Keratinocyte (primary cell): ENCODE measurements at places on chromosomes 7 and 10.

- H3K27ac ChIP-seq = no peak overlapping the region
- H3K27me3 ChIP-seq = no peaks in the 10 kb centered on the region
- no peaks in the 10 kb centered on the region for H3K4me1 ChIP-seq
- no peaks in the 10 kb centered on the region for H3K36me3 ChIP-seq
- H3K4me3 ChIP-seq = no peak overlapping the region
- peak; percentile 33 for DNase-seq
These were observed 161.9 kb downstream of the SH2D4B start for GRCh38 chr10:80699602-80700039.

GRCh38 chr7:50771120-50772002 is 11.3 kb downstream of the GRB10 start:
- H3K36me3 ChIP-seq = no peaks in the 10 kb centered on the region
- no peak for DNase-seq
- no peaks in the 10 kb centered on the region for H3K27me3 ChIP-seq
- H3K27ac ChIP-seq = no peak overlapping the region

DNA sequence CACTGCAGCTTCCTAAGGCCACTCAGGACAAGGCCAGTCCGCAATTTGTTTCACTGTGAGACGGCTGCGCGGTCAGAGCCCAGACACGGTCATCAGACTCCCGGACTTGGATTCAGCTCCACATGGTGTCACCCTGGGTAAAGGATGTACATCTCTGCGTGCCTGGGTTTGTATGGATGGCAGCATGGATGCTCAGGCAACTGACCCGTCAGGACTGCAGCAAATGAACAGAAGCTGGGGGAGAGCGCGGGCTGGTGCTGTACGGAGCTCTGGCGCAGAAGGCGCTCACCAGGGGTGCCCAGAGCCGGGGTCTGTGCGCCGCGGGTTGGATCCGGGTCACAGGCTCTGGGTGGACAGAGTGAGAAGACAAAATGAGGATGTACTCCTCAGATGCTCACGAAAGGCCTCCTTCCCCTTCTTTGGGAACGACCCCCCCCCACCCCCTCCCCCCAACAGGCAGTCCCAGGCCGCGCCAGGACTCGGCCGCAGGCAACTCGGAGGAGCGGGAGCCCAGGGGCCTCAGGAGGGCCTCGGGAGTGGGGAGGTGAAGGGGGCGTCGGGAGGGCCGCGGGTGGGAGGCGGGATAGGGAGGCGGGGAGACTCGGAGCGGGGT is 92.4 kb downstream of the CXCL12 start:
- H3K4me1 ChIP-seq = no peaks in the 10 kb centered on the region
- H3K27ac ChIP-seq = no peak overlapping the region
- no peaks in the 10 kb centered on the region for H3K36me3 ChIP-seq

- H3K27me3 ChIP-seq = no peaks in the 10 kb centered on the region
- H3K4me3 ChIP-seq = no peak overlapping the region
- H3K4me1 ChIP-seq = peaks cover 23% of the 10 kb centered on the region
- no peak for DNase-seq
- H3K27ac ChIP-seq = no peak overlapping the region
These were observed 233.7 kb downstream of the PTEN start for GRCh38 chr10:88097092-88097516.

GRCh38 chr7:100614308-100614861 is 2.0 kb downstream of the MOSPD3 start:
- H3K27ac ChIP-seq = no peak overlapping the region
- no peaks in the 10 kb centered on the region for H3K36me3 ChIP-seq
- H3K4me3 ChIP-seq = no peak overlapping the region
- no peak for DNase-seq
- no peaks in the 10 kb centered on the region for H3K27me3 ChIP-seq
- peaks cover 9% of the 10 kb centered on the region for H3K4me1 ChIP-seq

DNA sequence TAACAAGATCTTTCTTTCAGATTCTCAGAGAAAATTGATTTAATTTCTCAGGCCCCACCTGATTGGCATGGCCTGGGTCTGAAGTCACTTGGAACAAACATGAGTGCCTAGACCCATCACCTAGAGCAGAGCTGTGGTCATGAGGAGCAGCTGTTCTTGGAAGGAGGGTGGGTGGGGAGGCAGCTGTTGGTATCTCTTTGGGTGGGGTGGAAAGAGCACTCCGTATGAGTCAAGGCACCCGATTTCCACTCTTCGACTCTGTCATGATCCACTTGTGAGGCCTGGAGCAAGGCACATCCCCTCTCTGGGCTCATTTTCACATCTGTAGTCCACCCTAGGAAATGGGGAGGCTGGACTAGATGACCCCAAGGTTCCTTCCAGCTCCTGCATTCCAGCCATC is 156.7 kb downstream of the C10orf105 start:
- H3K27me3 ChIP-seq = peaks cover 34% of the 10 kb centered on the region
- no peak overlapping the region for H3K27ac ChIP-seq
- H3K36me3 ChIP-seq = no peaks in the 10 kb centered on the region
- no peaks in the 10 kb centered on the region for H3K4me1 ChIP-seq
- no peak overlapping the region for H3K4me3 ChIP-seq

GRCh38 chr7:10429511-10429910 is 544.2 kb upstream of the PHF14 start:
- no peaks in the 10 kb centered on the region for H3K4me1 ChIP-seq
- no peaks in the 10 kb centered on the region for H3K27me3 ChIP-seq
- no peaks in the 10 kb centered on the region for H3K36me3 ChIP-seq
- DNase-seq = no peak
- H3K27ac ChIP-seq = no peak overlapping the region
- H3K4me3 ChIP-seq = no peak overlapping the region

DNA sequence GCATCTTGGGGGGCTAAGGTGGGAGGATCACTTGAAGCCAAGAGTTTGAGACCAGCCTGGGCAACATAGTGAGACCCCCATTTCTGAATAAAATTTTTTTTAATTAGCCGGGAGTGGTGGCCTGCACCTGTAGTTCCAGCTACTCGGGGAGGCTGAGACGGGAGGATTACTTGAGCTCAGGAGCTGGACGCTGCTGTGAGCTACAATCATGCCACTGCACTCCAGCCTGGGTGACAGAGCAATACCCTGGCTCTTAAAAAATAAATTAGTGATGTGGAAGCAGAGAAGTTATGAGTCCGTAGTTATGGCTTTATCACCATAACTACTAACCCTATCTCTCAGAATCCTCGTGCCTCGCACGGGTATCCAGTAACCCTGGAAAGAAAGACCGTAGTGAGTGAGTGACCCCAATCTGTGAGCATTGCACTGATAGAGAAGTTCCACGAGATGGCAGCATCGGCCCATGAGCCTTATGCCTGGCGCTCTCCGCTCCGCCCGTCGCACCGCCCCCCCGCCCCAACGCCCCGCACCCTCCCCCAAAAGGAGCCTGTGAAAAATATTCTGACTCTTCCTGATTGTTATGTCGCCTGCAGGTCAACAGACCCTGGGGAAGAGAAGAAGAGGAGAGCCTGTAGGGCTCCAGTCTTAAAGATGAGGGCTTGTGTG is 4.9 kb upstream of the SLC29A3 start:
- no peaks in the 10 kb centered on the region for H3K36me3 ChIP-seq
- no peaks in the 10 kb centered on the region for H3K4me1 ChIP-seq
- H3K27ac ChIP-seq = no peak overlapping the region
- no peak overlapping the region for H3K4me3 ChIP-seq

- H3K4me3 ChIP-seq = no peak overlapping the region
- H3K4me1 ChIP-seq = no peaks in the 10 kb centered on the region
- no peak for DNase-seq
- H3K27ac ChIP-seq = no peak overlapping the region
- no peaks in the 10 kb centered on the region for H3K36me3 ChIP-seq
These were observed 45.3 kb downstream of the JAZF1 start for GRCh38 chr7:28135315-28135714.

DNA sequence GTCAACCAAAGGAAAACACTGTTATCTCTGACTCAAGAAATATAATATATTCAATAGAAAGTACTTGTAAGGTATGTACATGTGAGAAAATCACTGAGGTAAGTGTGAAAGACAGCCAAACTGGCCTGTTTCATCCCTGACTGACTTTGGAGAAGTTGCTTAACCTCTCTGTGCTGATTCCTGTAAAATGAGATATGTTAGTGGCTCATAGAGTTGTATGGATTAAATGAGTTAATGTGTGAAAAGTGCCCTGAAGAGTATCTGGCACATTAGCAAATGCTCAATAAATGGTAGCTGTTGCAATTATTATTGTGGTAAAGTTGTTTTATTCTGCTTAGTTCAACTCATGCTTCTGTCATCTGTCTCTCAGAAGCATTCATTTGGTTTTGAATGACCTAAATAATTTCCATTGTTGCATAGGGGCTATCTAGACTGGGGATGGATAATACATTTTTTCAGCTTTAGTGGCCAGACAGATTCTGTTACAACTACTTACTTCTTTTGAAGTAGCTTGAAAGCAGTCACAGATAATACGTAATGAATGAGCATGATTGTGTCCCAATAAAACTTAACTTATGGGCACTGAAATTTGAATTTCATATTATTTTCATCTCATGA is 84.3 kb downstream of the SKAP2 start:
- H3K36me3 ChIP-seq = no peaks in the 10 kb centered on the region
- no peak overlapping the region for H3K27ac ChIP-seq
- H3K4me3 ChIP-seq = no peak overlapping the region
- no peak for DNase-seq
- H3K27me3 ChIP-seq = no peaks in the 10 kb centered on the region

- H3K36me3 ChIP-seq = peaks cover 6% of the 10 kb centered on the region
- no peaks in the 10 kb centered on the region for H3K27me3 ChIP-seq
- no peak for DNase-seq
- H3K27ac ChIP-seq = no peak overlapping the region
These were observed 346.9 kb downstream of the TYW1 start for GRCh38 chr7:67343572-67343971.

DNA sequence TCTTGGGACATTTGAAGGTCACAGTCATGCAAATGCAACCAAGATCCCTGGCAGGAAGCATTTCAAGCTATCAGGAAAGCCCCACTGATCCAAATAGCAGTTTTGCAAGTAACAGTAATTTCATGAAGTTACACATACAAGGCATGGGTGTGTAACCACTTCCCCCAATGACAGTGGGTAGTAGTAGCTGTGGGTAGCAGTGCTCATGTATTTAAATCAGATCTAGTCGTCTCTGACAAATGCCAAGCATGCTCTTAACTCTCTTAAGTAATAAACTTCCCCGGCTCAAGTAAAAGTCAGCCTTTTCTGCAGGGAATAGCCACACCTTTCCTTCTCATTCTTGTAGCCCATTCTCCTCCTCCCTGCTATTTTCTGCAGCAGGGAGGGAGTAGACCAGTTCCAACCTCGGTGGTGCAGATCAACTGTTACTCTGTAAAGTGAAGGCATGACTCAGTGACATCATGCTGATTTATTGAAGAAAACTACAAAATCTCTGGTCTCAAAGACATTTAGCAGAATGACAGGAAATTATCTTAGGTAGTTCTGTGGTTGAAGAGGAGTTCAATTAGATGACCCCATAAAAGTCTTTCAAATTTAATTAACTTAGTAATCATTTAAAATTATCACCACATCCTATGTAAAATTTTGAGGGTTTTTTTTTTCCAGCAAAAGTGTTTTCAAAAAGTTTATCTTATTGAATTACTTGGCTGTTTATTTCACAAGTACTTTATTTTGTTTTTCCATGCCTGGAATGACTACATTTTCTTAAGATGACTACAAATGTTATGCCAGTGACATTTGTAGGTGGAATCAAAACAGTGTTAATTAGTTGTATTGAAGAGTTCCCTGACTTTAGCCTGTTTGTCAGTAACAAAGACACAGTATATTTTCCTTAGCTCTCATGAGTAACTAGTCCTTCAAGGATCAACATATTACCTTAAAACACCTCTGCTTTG is 568.3 kb downstream of the INHBA start:
- DNase-seq = no peak
- peaks cover 12% of the 10 kb centered on the region for H3K4me1 ChIP-seq
- H3K4me3 ChIP-seq = no peak overlapping the region
- H3K36me3 ChIP-seq = no peaks in the 10 kb centered on the region

GRCh38 chr10:120961795-120962755 is 110.9 kb downstream of the WDR11 start:
- peaks cover 31% of the 10 kb centered on the region for H3K4me1 ChIP-seq
- no peak overlapping the region for H3K4me3 ChIP-seq
- H3K27me3 ChIP-seq = no peaks in the 10 kb centered on the region
- DNase-seq = no peak

DNA sequence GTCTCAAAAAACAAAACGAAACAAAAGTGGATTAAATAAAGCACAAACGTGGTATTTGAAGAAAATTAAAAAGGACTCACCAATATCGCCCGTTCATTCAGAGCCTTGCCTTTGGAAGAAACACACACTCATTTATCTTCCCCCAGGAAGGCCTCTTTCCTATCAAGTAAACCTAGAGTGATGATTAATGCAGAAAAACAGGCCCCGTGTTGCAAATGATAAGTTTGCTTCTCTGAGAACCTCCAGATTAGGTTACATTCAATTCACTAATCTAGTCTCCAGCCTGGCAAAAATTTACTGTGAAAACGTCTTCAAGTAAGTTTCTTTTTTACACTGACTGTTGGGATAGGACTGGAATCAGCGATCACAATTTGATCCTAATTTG is 78.0 kb upstream of the C1GALT1 start:
- H3K36me3 ChIP-seq = no peaks in the 10 kb centered on the region
- H3K27me3 ChIP-seq = no peaks in the 10 kb centered on the region
- H3K4me1 ChIP-seq = peaks cover 24% of the 10 kb centered on the region
- DNase-seq = no peak

GRCh38 chr7:18278316-18278715 is 217.2 kb upstream of the HDAC9 start:
- DNase-seq = no peak
- H3K4me1 ChIP-seq = no peaks in the 10 kb centered on the region
- H3K36me3 ChIP-seq = no peaks in the 10 kb centered on the region
- no peak overlapping the region for H3K4me3 ChIP-seq
- H3K27ac ChIP-seq = no peak overlapping the region
- H3K27me3 ChIP-seq = no peaks in the 10 kb centered on the region
